Neural progenitor cell (in vitro differentiated cells): ENCODE measurements at places on chromosomes 6 and 20. TPM values are rescaled to one million over a fixed set of nuclear protein-coding genes. Genes with fewer than 3 reads are reported as not detected.

LCA5 gene
- 10.7 and 13.2 TPM in 2 replicates for total RNA-seq

LGSN gene
- total RNA-seq, result 0.09 and 0.40 TPM in 2 replicates

NKX2-2 gene
- total RNA-seq, result not detected in 2 replicates

DLK2 gene
- total RNA-seq, result 1.1 TPM in 1 of 2 replicates, not detected in the other

LY6G6D gene
- 0.90 TPM in 1 of 2 replicates, not detected in the other for total RNA-seq

MTRF1L gene
- 23.1 and 29.0 TPM in 2 replicates for total RNA-seq

DNA sequence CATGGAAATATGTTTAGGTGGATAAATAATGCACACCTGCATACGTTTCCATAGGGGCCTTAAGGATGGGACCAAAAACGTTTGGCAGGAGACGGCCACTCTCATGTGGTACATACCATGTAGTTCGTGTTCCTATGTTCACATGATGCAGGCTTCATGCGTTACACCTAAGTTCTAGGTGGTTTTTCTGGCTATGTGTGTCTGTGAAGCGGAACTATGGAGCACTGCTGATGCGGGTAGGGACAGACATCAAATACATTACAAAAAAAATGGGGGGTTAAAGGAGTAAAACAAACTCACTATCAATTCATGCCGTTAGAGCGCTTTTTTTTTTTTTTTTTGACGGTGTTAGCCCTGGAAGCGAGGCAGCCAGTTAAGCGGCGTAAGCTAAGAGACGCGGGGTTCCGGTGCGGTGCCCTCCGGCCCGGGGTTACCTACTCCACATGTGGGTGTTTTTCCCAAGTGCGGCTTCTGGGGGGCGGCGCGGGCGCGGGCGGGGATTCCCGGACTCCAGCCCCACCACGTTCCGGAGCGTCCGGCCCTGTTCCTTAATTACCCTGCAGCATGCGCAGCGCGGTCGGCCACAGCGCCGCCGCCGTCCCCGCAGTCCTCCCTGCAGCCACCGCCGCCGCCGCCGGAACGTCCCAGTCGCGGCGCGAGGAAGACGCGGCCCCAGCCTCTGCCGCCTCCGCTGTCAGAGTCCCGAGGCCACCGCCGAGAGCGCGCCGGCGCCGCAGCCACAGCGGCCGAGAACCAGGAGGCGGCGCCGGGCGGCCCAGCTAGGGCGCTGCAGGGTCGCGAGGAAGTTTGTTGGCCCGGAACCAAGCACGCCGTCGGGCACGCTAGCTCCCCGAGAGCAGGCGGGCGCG, 648 bp downstream of the COL19A1 start:
- peaks cover 22% of the 10 kb centered on the region for H3K4me1 ChIP-seq
- H3K27ac ChIP-seq, result no peak overlapping the region
- DNase-seq, result peak; percentile 90
- H3K4me3 ChIP-seq, result peak overlapping the region; percentile 80

DNA sequence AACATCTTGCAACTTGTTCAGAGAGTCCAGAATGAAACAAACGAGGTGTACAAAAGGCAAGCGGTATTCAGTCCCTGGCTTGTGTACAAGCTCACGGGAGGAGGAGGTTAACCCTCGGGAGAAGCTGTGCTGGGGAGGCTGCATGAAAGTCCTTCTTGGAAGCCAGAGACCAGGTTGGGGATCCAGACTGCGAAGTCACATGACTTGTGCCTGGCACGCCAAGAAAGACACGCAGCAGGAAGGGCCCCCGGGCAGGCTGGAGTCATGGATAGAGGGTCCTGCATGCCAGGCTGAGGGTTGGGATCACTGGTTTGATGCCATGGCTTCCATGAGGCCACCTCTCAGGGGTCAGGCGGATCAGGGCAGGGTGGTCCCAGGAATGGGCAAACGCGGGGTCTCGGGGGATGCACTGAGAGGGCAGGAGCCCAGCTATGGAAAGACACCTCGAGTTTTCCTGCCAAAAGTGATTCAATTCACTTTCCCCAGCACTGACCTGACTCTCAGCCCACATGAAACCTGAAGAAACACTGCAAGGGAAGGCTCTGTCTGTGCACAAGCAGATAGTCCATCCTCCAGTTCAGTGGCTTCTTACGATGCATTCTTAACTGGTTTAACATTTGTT, 79.4 kb downstream of the DLL1 start:
- H3K4me3 ChIP-seq, result no peak overlapping the region
- no peaks in the 10 kb centered on the region for H3K27me3 ChIP-seq
- peaks cover 3% of the 10 kb centered on the region for H3K4me1 ChIP-seq
- no peaks in the 10 kb centered on the region for H3K36me3 ChIP-seq
- no peak for DNase-seq
- H3K27ac ChIP-seq, result no peak overlapping the region

DNA sequence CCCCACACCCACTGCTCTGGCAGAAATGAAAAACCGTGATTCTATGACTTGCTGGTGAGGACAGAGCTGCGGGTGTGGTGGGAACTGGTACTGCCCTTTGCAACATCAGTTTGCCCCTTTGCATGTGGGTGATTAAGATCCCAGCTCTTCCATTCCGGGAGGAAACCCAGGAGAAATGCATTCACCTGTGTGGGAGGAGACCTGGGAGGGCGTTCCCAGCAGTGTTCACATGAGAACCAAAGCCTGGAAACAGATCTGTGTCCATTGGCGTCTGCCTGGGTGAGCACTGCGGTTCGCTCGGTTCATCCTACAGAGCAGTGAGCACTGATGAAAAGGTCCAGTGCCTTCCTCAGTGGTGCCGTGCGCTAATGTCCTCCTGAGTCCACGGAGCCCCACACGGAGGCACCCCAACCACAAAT, 89.7 kb downstream of the SMOC2 start:
- no peak overlapping the region for H3K4me3 ChIP-seq
- H3K4me1 ChIP-seq, result peaks cover 19% of the 10 kb centered on the region
- DNase-seq, result no peak
- H3K27me3 ChIP-seq, result no peaks in the 10 kb centered on the region
- no peaks in the 10 kb centered on the region for H3K36me3 ChIP-seq
- H3K27ac ChIP-seq, result no peak overlapping the region

DNA sequence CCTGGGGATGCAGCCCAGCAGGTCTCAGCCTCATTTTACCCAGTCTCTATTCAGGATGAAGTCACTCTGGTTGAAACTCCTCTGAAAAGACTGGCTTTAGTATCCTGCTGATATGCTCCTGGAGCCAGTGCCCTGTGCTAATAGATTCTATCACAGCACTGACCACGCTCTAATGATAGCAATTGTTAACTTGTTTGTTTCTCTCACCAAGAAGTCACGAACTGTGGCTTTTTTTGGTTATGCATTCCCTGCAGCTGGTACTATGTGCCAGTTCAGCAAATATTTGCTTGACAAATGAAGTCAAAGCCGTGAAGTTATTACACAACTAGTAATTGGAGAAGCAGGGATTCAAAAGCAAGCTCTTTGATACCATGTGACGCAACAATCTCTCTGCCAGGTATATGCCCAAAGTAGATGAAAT, 754.6 kb downstream of the KIF16B start:
- H3K4me3 ChIP-seq, result no peak overlapping the region
- peak; percentile 13 for DNase-seq
- H3K27me3 ChIP-seq, result no peaks in the 10 kb centered on the region
- no peak overlapping the region for H3K27ac ChIP-seq
- H3K36me3 ChIP-seq, result no peaks in the 10 kb centered on the region
- peaks cover 9% of the 10 kb centered on the region for H3K4me1 ChIP-seq

GRCh38 chr6:106790935-106791334, 161.6 kb downstream of the QRSL1 start:
- no peaks in the 10 kb centered on the region for H3K27me3 ChIP-seq
- H3K4me3 ChIP-seq, result no peak overlapping the region
- no peaks in the 10 kb centered on the region for H3K4me1 ChIP-seq

DNA sequence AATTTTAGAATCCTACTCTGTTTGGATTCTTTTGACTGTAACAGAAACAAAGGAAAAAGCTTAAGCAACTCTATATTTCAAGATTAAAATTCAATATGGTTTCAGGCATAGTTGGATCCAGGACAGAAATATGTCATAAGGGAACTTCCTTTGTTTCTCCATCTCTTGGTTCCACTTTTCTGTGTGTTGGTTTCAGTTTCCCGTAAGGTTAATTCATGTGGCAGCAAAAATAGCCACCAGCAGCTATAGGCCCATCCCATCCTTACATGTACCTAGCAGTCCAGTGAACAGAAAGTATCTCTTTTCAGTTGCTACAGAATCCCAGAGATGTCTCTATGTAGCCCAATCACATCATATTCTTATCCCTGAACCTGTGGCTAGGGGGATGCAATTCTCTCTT, 8.8 kb upstream of the FAM8A1 start:
- no peak overlapping the region for H3K4me3 ChIP-seq
- no peaks in the 10 kb centered on the region for H3K4me1 ChIP-seq
- no peak for DNase-seq
- H3K27ac ChIP-seq, result no peak overlapping the region
- H3K36me3 ChIP-seq, result no peaks in the 10 kb centered on the region

DNA sequence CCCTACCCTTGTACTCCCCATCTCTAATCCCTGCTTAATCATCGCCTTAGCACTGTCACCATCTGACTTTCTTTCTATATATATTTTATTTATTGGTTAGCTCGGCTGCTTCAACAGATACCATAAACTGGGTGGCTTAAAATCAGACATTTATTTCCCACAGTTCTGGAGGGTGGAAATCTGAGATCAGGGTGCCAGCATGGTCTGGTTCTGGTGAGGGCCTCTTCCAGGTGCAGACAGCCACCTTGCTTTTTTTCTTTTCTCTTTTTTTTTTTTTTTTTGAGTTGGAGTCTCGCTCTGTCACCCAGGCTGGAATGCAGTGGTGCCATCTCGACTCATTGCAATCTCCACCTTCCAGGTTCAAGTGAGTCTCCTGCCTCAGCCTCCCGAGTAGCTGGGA, 127.5 kb upstream of the ESR1 start:
- no peaks in the 10 kb centered on the region for H3K27me3 ChIP-seq
- no peak overlapping the region for H3K4me3 ChIP-seq
- no peak for DNase-seq
- no peak overlapping the region for H3K27ac ChIP-seq
- H3K36me3 ChIP-seq, result no peaks in the 10 kb centered on the region

GRCh38 chr20:22719167-22719591, 134.8 kb upstream of the FOXA2 start:
- H3K36me3 ChIP-seq, result no peaks in the 10 kb centered on the region
- H3K27me3 ChIP-seq, result no peaks in the 10 kb centered on the region
- no peak overlapping the region for H3K4me3 ChIP-seq
- no peak overlapping the region for H3K27ac ChIP-seq

DNA sequence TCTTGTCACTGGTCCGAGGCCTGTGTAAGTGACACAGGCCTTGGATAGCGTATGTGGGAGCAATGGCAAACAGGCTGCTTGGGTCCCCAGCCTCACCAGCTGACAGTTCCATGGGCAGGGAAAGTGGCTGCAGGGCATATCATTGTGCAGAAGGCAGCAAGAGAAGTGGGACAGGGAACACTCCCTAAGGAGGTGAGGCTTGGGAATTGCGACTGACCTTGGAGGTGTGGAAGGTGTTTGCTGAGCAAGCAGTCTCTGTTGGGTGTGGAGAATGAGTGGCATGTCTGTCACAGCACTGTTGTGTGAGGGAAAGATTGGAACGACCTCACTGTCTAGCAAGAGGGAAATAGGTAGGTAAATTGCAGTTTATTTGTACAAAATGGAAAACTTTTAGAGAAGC, 16.8 kb downstream of the POFUT1 start:
- DNase-seq, result no peak
- no peak overlapping the region for H3K4me3 ChIP-seq
- H3K27ac ChIP-seq, result no peak overlapping the region
- H3K4me1 ChIP-seq, result no peaks in the 10 kb centered on the region
- no peaks in the 10 kb centered on the region for H3K36me3 ChIP-seq
- H3K27me3 ChIP-seq, result no peaks in the 10 kb centered on the region

- peaks cover 25% of the 10 kb centered on the region for H3K27me3 ChIP-seq
- no peaks in the 10 kb centered on the region for H3K36me3 ChIP-seq
- peak within 1 kb of the TSS; percentile 79 for H3K4me3 ChIP-seq
- DNase-seq, result peak; percentile 97
Observed at GRCh38 chr6:2999618-3000557, at the start of gene NQO2. Gene NQO2, plus strand, starts transcription at chr6:2999894. Its CDS starts 6,659 bp downstream, at chr6:3006553.

DNA sequence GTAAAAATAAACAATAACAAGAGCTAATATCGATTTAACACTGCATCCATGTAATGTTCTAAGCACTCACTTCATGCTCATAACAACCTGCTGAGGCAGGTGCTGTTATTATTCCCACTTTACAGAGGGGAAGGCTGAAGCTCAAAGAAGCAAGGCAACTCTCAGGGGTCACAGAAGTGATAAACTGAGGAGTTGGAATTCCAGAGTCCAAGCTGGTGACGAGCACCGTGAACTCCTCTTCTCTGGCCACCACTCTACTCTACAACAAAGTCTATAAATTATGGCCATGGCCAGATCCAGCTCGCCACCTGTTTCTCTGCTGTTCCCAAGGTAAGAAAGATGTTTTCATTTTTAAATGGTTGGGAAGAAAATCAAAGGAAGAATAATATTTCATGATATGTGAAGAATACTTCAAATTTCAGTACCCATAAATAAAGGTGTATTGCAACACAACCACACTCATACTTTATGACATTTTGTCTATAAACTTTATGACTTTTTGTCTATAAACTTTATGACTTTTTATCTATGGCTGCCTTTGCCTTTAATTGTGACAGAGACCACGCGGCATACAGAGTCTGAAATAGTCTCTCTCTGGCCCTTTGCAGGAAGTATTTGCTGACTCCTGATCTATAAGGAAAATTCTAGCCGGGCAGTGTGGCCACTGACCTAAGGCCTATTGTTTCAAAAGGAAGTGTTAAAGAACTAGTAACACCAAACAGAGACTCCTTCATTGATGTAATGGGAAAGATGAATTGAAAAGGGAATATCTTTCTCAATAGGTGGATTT, 113.2 kb upstream of the KCNG1 start:
- H3K27ac ChIP-seq, result no peak overlapping the region
- no peaks in the 10 kb centered on the region for H3K36me3 ChIP-seq
- no peak for DNase-seq
- no peaks in the 10 kb centered on the region for H3K27me3 ChIP-seq
- no peaks in the 10 kb centered on the region for H3K4me1 ChIP-seq
- H3K4me3 ChIP-seq, result no peak overlapping the region

DNA sequence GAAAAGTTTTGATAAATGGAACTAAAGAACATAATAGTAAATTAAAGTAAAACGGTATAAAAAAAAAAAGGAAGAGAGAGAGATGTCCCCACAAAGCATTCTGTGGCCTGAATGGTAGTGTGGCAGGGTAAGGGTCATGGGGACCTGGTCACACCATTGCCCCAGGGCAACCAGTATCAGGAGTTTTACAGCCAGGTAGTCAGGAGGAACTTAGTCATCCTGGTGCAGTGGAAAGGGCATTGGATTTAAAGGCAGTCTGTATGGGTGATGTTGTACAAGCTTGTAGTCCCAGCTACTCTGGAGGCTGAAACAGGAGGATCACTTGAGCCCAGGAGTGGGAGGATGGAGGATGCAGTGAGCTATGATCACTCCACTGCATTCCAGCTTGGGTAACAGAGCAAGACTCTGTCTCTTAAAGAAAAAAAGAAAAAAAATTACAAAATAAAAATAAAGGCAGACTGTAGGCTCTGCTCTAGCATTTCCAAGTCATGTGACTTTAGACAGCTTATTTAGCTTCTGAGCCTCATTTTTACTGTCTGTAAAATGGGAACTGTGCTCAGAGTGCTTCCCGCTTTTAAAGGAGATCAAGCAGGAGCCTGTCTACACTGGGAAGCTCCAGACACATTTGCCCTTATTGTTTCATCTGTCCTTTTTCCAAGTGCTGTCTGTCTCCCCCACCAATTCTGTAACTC, 112.8 kb upstream of the ARMC2 start:
- no peak overlapping the region for H3K4me3 ChIP-seq
